ENCODE measurements at places on chromosomes 3 and 15.

DNA sequence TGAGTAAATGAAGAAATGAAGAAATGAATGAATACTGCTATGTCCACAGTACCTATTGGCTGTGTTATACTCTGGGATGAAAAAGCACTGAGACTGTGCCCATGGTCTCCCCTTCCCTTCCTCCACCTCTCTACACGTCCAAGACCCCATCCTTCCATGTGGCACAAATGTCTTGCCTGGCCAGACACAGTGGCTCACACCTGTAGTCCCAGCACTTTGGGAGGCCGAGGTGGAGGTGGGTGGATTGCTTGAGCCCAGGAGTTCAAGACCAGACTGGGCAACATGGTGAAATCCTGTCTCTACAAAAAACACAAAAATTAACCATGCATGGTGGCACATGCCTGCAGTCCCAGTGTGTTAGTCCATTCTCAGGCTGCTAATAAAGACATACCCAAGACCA lies 200.1 kb downstream of the FAM43A start:
- DNase-seq = no peak

- no peak for DNase-seq
Measured at GRCh38 chr3:146052056-146052790, 108.8 kb downstream of the PLOD2 start.

- DNase-seq = no peak
Measured at GRCh38 chr15:57432141-57432741, 55.9 kb downstream of the CGNL1 start.

DNA sequence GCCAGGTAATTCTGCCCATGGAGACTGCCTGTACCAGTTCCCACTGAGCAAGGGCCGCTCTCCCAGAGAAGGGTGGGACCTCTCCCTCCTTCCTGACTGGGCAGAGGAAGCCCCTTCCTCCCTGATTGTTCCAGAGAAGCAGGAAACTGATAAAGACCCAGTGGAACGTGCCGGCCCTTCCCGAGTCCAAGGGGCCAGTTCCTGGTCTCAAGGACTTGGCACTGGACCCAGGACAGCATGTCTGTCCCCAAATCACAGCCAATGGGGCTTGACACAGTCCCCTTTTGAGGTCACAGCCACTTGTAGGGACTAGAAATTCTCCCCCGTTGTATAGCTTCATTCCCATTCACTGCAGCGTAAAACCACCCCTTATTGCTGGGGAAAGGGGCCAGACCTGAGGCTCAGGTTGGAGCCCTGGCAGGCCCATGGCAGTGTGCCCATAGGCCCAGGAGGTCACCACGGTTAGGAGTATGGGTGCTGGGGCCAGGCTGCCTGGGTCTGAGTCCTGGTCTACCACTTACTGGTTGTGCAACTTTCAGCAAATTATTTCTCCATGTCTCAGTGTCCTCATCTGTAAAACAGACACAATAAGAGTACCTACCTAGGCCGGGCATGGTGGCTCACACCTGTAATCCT lies 18.1 kb downstream of the CSRNP1 start:
- no peak for DNase-seq

GRCh38 chr15:29569533-29570092 lies 252.7 kb downstream of the TJP1 start:
- DNase-seq = no peak

DNA sequence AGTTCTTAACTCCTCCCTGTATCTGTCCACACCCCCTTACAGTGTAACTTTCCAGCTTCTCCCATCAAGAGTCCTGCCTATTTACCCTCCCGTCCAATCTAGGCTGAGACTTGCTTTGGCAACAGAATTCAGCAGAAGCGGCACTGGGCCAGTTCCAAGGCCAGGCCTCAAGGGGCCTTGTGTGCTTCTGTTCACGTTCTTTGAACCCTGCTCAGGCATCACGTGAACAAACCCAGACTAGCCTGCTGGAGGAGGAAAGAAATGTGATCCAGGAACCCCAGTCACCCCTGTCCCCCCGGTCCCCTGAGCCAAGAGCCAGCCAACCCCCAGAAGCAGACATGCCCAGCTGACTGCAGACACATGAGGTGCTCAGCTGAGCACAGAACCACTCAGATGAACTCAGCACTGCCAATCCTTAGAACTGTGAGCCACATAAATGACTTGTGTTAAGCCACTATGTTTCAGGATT lies 76.1 kb upstream of the DCLK3 start:
- DNase-seq = no peak

DNA sequence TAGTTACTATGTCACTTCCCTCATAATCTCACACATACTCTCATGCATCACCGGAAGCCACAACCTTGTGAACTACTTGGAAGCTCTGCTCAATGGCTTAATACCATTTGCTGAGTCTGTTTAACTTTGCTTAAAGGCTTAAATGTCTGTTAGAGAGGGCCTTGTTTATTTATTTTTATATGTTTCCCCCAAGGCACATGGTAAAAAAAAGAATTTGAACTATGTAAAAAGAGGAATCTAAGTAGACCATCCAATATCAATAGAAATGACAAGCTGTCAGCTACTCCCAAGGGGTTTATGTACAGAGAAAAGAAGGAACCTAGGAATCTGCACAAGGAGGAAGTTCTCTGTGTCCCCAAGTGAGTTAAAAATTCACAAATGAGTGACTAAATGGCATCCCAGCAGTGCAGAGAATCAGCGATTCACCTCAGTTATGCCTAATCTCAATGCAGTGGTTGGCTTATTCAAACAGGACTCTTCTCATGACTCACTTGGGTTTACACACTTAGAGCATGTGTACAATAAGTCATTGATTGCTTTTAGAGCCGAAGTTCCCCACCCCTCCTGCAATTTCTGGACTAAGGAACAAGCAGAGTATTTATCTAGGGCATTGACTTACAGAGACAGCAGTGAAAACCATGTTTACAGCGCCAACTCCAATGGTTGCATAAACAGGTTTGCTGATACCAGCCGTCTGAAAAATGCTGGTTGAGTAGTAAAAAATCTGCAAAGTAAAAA lies 24.4 kb downstream of the SLC2A2 start:
- DNase-seq = no peak

DNA sequence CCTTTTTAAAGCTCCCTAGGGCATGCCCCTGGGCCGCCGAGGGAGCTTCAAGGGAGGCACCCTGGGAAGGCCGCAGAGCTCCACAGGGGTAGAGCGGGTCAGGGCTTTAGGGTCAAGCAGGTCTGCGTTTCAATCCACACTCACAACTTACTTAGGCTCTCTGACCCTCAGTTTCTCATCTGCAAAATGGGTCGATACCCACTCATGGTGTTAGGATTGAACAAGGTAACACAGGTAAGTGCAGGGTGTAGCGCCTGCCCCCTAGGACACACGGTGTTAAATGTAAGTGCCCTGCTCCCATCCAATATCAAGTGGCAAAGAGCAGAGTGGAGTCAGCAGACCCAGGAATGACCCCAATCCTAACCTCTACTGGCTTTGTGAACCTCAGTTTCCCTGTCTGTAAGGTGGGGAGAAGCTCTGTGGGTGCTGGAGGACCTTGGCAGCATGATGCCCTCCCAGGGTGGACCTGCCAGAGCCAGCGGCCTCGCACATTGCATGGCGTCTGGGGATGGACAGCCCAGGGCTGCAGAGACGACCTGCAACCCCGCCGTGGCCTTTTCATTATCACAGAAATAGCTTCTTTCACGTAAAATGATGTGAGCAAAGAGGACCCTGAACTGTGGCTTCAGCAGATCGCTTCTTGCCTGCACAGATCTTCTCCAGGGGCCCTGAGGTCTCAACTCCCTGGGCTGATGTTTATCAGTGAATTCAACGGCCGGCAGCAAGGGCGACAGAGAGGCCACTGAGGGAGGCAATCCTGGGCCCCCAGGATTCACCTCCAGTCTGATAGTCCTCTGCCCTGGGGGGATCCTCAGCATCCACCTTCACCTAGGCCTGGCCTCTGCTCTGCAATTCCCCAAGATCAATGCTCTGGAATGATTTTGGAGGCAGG lies 138.5 kb downstream of the CHSY1 start:
- DNase-seq = no peak

- DNase-seq = no peak
Measured at GRCh38 chr3:4999531-5000184, 20.4 kb downstream of the BHLHE40 start.

DNA sequence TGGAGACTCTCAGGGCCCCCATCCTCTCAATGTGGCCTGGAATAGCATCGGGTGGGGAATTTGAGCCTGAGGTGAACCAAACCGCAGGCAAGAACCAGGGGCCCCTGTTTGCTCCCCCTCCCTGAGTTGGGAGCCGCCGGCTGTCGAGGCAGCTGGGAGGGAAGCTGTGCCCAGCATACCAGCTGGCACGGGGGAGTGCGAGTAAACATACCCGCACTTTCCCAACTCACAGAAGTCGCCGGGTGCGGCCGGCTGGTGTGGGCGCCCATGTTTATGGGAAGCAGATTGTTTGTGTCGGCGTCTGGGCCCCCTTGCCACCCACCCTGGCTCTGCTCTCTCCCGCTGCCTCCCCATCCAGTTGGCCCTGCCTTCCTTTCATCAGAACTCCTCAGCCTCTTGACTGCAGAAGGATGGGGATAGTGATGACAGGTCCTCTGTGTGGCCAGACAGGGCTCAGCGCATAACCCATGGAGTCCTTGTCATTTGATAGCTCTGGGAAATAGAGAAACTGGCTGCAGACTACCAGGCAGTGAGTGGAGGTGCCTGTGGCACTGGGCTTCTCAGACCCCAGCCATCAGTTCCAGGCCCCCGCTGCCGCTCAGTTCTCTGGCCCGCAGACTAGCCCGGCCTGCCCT lies 60.4 kb downstream of the CACNA2D2 start:
- no peak for DNase-seq

GRCh38 chr3:78562328-78562727 lies 1205.5 kb downstream of the ROBO1 start:
- DNase-seq = no peak

GRCh38 chr15:35465783-35466182 lies 80.2 kb downstream of the DPH6 start:
- DNase-seq = no peak

- DNase-seq = no peak
Measured at GRCh38 chr15:43094416-43095030, 11.3 kb downstream of the UBR1 start.

DNA sequence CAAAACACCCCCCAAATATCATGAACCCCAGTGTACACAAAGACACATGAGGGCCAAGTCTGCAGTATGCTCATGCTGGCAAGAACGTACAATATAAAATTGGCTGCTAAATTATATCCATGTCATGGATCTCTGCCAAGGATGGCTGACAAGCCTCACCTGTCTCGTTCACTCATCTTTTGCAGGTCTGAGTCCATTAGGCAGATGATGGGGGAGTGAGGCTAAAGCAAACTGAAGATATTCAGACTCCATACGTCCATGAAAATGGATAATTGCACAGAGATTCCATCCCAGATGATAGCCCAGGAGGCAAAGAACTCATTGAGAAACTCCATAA lies 122.3 kb upstream of the PTPRG start:
- no peak for DNase-seq

DNA sequence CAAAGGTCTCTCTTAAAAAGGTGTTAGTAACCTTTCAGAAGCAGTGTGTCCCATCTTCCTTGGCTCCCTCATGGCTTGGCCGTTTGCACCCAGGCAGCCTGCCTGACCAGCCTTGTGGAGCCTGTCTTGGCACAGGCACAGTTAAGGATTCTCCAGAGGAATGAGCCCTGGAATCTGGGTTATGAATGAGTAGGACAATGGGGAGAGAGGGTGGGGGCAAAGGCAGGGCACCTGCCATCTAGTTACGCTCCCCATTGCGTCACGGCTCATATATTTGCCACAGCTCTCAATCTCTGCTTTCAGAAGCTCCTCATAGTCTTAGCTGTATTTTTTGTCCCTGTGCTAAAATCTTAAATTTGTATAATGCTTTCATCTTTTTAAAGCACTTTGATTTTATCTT lies 50.6 kb downstream of the WDR76 start:
- DNase-seq = no peak

GRCh38 chr3:7897655-7898054 lies 604.0 kb upstream of the LMCD1 start:
- DNase-seq = no peak

- no peak for DNase-seq
Measured at GRCh38 chr15:64634576-64635498, 140.6 kb downstream of the RBPMS2 start.
